ENCODE measurements at places on chromosomes 1 and 21.

- no peak for DNase-seq
Measured at GRCh38 chr1:237018896-237019295, 14.7 kb upstream of the MT1HL1 start.

DNA sequence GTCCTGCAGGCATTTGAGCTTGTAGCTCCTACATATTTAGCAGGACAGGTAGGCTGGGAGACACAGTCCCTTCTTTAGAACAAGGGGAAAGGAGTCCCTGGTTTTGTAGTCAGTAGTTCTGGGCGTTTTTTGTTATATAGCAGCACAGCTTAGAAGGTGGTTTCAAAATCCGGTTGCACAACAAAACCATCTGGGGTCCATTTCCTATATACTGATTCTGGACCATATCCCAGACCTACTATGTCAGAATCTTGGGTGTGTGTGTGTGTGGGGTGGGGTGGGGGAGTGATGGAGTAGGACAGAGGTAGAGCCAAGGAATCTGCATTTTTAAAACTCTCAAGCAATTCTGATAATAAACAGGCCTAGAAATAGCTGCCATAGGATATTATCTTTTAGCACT, 21.6 kb downstream of the METTL13 start:
- DNase-seq: no peak

DNA sequence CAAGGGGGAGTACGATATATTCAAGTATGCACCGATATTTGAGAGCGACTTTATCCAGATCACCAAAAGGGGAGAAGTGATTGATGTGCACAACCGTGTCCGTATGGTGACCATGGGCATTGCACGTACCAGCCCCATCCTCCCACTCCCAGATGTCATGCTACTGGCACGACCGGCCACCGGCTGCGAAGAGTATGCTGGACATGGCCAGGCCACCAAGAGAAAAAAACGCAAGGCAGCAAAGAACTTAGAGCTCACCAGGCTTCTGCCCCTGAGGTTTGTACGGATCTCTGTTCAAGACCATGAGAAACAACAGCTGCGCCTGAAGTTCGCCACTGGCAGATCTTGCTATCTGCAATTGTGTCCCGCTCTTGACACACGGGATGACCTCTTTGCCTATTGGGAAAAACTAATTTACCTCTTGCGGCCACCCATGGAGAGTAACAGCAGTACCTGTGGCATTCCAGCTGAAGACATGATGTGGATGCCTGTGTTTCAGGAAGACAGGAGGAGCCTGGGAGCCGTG, 16.5 kb downstream of the ATF3 start:
- no peak for DNase-seq

DNA sequence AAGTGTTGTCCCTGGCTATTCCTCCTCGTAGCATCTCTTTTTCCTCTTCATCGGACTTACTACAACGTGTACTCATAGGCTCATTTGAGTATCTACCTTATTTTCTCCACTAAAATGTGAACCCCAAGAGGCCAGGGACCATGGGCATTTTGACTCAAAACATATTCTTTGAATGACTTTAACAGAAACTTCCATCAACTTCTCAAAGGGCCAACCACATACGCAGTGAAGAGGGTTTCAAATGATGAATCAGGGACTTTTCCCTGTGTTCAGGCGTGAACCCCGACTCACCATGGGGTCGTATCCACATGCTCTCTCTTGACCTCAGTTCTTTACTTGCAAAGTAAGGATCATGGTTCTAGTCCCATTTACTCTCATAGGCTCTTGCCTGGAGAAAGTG, 20.2 kb upstream of the GPR137B start:
- no peak for DNase-seq

DNA sequence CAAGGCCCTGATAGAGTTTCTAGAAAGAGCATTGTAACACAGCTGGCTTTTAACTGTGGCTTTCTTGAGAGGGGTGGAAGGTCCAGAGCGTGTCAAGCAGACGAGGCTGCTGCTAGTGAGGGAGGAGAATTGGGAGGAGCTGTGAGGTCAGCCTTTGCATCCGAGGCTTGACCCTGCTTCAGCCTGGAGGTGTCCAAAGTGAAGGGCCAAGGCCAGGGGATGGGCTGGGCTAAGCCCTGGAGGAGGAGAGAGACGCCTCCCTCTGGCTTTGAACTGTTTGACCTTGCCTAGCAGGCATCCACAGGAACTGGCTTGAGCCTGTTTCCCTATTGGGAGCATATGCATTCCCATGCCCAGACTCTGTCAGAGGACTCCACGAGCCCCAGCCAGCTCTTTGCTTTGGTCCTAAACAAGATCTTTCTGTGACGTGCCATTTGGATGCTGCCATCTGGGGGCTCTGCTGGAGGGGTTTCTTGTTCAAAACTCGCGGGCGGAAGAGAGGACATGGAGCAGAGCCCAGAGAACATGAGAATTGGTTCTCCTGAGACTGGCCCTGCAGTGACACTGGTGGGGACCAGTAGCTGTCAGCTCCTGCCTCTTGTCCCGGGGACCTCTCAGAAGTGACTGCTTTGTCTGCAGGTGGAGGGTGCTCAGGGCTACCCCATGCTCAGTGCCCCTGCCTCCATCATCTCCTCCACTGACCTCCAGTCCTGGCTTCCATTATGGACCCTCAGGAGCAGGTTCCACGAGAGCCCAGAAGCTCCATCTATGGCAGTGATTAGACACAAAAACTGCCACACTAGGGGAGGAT, 5.5 kb downstream of the ACTRT2 start:
- no peak for DNase-seq

GRCh38 chr1:22347854-22348760, 103.5 kb upstream of the ZBTB40 start:
- peak; percentile 36 for DNase-seq

GRCh38 chr1:89929467-89930063, 65.3 kb upstream of the ZNF326 start:
- DNase-seq: no peak

DNA sequence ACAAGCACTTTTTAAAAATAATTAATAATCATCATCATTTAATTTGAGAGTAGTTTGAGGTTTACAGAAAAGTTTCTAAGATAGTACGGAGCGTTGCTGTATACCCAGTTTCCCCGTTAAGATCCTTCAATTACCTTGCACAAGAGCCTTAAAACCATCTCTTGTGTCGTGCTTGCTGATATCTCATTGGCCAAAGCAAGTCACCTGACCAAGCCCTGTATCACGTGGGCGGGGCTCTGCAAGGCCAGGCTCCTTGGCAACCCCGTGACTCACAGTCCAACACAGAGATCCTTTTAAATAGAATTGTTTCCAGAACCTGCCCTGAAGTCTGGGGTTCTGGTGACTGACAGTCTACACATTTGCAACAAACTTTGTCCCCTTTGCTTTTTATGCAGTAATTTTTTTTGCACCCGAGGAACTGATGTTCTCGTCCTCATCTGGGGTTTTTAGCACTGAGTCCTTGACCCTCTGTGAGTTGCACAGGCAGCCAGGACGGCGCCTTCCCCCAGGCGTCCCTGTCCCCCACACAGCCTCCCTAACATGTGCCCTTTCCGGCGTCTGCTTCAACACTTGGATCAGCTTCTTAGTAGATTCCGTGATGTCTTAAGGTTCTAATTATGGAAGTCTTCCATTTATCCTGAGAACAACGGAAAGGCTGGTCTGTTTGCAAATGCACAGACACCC, 183.3 kb upstream of the TMEM51 start:
- DNase-seq: peak; percentile 52

GRCh38 chr1:161177112-161177935, at the start of gene B4GALT3:
B4GALT3 (minus strand) TSS chr1:161177507; CDS start chr1:161176060, 1,447 bp downstream.
- peak; percentile 81 for DNase-seq

DNA sequence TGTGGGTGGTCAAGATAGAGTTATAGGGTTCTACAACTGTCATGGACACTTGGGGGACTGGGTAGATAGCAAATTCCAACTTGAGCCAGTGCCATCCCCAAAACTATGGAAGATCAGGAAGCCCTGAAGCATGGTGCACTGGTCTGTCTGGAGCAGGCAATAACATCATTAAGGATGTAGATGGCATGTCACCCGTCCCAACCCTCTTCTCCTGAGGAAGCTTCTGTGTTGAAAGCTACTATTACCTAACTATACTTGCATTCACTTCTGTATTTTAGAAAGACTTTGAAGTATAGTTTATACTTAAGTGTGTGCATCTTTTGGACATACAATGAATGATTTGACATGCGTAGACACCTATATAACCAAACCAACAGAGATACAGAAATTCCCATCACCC, 32.9 kb downstream of the RABIF start:
- no peak for DNase-seq

DNA sequence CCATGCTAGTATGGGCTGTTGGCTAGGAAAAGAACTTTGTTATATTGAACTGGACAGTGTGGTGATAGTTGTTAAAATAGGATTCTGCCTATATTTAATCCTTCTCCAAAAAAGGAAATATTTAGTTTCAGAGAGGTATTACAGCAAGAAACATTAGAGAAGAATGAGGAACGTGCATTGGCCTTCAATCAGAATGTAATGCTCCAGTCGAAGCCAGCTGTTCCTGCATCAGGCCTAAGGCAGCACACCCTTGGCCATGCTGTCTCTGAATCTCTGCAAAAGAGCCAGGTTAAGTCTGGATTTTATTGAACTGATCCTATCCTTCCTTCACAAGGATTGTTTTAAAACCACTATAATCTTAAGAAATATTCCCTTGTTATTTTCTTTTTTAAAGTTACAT, 35.3 kb upstream of the RALGPS2 start:
- no peak for DNase-seq

GRCh38 chr1:119981986-119982815, 85.9 kb upstream of the ADAM30 start:
- no peak for DNase-seq

DNA sequence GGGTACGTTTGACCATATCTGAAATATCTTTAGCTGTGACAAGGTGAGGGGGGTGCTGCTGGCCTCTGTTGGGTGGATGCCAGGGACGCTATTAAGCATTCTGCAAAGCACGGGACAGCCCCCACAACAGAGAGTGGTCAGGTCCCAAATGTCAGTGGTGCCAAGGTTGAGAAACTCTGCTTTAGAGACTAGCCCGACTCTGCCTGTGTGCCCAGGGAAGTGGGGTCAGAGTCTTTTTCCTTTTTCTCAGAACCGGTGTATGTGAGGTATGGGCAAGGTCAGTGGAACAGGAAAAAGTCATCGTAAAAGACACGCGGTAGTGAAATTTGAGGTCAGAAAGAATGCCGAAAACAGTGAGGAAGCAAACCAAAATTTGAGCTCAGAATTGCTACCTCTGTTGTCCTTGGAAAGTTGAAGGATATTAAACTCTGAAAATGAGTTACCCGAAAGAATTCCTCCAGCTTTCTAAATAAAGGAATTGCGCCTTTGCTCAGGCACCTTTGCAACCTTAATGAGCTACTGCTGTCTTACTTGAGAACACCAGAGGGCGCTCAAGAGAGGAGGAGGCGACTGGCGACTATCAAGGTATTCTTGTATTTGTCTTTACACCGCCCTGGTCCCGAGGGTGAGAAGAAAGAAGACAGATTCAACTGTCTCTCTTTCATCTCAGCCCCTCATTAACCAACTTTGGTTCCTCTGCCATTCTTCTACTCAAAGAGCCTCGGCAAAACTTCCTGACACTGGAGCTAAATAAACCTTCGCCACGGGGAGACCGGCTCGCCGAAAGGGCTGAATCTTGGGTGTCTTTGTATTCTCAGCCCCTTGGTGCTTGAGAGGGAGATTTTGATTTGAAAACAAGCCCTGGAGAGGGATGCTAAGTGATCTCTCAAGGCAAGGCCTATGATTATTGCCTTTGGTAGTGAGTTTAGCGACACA, 85.4 kb upstream of the OLIG2 start:
- peak; percentile 7 for DNase-seq

DNA sequence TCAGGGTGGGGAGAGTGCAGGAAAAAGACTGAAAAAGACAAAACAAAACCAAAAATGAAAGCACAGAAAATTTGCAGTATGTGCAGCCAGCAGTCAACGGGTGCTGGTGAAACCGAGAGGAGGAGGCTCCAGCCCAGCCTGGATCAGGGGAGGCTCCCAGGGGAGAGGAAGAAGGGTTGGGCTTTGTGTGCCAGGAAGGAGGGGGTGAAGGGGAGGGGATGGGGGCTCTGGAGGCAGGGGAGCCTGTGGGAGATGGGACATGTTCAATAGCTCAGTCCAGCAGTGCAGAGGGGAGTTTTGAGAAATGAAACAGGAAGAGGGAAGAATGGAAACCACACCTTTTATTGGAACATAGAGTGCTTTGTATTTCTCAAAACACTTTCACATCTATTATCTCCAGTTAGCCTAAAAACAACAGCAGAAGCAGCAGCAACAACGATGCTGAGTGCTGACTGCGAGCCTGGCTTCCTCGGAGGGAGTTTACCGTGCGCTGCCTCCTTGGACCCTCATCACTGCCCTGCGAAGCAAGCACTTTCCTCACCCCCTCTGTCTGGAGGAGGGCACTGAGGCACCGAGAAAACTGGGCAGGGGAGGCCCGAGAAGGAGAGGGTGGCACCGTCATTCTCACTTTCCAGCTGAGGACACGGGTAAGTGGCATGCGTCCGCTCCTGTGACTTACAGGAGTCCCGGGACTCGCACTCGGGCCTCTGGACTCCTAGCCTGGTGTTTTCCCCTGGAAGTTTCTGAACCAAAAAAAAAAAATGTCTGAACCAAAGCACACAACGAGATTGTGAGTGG, 62.9 kb downstream of the MDM4 start:
- DNase-seq: no peak

- DNase-seq: no peak
Measured at GRCh38 chr1:43870306-43870705, 63.3 kb upstream of the ARTN start.

DNA sequence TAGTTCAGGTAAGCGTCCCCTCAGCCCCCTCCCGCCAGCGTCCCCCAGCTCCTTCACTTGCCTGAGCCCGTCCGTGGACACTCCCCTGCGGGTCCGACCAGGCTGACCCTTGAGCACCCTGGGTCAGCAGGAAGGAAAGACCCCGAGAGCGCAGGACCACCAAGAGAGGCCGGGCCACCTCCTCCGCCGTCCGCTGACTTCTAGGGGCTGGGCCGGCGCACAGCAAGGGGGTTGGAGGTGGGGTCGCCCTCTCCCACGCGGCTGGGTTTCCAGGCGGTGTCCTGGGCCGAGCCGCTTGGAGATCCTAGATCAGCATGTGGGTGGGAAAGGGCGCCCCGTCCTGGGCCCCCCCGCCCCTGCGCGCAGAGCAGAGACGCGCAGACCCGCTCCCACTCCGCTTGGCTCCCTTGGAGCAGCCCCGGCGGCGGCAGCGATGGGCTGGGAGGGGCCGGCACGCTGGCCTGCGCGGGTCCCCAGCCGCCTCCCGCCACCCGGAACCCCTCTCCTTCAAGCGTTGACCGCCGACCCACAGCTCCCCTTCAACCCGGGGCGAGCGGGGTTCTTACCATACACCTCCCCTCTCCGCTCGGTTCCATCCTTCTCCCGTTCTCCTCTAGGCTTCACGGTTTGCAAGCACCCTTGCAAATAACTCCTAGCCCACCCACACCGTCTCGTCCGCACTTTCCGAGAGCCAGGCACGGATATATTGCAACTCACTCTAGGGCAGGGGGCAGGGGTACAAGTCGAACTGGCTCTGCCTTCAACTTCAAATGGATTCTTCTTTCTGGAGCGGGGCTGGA, 7.5 kb downstream of the KNCN start:
- no peak for DNase-seq

- DNase-seq: no peak
Measured at GRCh38 chr1:25676488-25676887, 59.9 kb downstream of the MAN1C1 start.

GRCh38 chr1:12197483-12197880, 30.7 kb downstream of the TNFRSF1B start:
- no peak for DNase-seq

- no peak for DNase-seq
Measured at GRCh38 chr1:8283058-8283884, 34.6 kb upstream of the SLC45A1 start.

- DNase-seq: no peak
Measured at GRCh38 chr1:54335755-54336108, 70.5 kb downstream of the SSBP3 start.

- peak; percentile 44 for DNase-seq
Measured at GRCh38 chr1:19179597-19180264, 30.3 kb downstream of the UBR4 start.
